ENCODE measurements at places on chromosomes 3 and 15. TPM values are rescaled to one million over a fixed set of nuclear protein-coding genes. Genes with fewer than 3 reads are reported as not detected.

Gene FBXL22
- total RNA-seq = 0.83 TPM

Gene MUC4
- total RNA-seq = 2.4 TPM

GRCh38 chr15:61383421-61383820 is 154.3 kb upstream of the RORA start:
- DNase-seq = no peak

DNA sequence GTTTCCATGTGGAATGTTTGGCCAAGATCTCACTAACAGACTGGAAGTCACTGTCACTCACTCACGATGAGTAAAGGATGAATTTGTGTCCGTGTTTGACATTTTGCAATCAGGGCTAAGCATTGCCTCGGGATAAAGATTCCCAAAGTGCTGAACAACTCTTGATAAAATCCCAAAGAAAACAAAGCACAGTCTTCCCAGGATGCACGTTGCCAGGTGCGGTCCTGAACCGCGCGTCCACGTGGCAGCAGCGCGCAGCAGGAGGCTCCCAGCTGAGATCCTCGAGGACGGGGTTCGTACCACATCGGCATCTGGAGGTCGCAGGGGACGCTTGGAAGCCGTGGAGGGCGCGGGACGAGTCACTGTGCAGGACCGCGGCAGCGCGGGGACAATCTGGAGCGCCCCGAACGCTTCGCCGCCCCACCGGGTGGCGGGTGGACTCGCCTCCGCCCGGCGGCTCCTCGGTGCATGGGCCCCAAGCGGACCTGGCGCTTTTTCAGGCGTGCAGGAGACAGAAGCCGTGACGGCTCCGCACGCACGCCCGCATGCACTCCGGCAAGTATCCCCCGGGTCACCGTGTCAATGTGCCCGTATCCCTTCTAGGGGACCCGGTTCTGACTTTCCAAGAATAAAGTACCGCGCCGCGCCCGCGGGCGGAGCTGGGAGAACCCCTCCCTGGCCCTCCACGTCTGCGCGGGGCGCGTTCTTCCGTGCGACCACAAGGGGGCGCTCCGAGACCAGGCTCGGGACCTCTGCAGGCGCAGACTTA is 17.7 kb downstream of the CPN2 start:
- peak; percentile 86 for DNase-seq

DNA sequence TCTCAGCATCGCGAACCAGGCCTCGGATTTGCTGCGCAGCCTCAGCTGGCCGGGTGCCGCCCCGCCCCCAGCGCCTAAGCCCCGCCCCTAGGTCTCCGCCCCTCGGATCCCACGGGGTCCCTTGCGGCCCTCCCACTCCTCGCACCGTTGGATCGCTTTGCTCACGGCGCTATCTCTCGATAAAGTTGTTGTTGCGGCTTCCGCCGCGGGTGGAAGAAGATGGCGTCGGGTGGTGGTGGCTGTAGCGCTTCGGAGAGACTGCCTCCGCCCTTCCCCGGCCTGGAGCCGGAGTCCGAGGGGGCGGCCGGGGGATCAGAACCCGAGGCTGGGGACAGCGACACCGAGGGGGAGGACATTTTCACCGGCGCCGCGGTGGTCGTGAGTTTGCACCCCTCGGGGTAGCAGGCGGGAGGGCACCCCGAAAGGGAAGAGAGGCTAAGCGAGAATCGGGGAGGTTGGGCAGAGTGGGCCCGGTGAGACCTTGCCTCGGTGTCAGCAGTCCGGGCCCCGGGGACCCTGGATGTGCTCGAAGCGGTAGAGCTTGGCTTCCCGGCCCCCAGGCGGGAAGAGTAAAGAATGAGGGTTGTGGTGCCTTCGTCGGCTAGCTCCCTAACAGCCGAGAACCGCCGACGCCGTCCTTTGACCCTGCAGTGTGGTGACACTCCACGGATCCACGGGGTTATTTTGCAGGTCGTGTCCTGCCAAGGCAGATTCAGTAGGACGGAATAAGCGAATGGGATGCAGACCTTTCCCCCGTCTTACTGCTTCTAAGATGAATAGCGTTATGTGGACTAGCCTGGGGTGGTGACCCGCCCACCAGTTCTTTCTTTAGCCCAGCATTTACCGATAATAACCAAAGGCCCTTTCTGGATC is at the start of gene SNX1:
TSS of gene SNX1 (plus strand) at position 188 of the 873 bp plus-strand sequence. CDS start at position 220, 32 bp downstream.
- peak; percentile 93 for DNase-seq

Gene C3orf49
- not detected for total RNA-seq

DNA sequence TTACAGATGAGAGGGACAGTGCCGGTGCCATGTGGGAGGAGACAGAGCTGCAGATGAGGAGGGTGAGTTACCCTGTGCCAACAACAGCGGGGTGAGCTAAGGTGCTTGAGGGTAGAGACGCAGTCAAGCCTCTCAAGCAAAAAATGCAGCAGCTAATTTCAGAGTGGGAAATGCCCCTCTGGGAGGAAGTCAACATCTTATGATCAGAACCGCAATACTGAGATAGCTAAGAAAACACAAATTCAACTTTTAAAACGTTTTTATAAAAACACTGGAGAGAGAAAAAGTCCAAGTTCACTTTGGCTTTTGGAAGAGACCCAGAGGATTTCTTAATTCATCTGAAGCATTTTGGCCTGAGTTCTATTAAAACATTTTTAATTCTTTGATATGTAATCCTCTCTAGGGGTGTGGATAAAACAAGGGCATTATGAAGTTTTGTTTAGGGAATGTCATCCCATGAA is 319.2 kb downstream of the SLC9A9 start:
- DNase-seq = no peak

Data from activated T-helper 1 cell treated with anti-CD3 and anti-CD28 coated beads, Interleukin-12 subunit alpha, Interleukin-12 subunit beta, Interleukin-2, Interleukin-4 antibody, amounts not matched to agents 30 ng/mL and 10 ng/mL and 1 ng/mL, durations not matched to agents 14 hours and 24 hours and 36 hours (primary cell).